ENCODE measurements at places on chromosomes 1 and 21.
A peak's percentile ranks its signal among the peaks of the same experiment; 100 is the strongest.

- peak; percentile 78 for DNase-seq
These were observed 21.3 kb downstream of the RAB3B start for GRCh38 chr1:51969038-51969705.

- no peak for DNase-seq
These were observed 44.4 kb upstream of the SCCPDH start for GRCh38 chr1:246679794-246680177.

DNA sequence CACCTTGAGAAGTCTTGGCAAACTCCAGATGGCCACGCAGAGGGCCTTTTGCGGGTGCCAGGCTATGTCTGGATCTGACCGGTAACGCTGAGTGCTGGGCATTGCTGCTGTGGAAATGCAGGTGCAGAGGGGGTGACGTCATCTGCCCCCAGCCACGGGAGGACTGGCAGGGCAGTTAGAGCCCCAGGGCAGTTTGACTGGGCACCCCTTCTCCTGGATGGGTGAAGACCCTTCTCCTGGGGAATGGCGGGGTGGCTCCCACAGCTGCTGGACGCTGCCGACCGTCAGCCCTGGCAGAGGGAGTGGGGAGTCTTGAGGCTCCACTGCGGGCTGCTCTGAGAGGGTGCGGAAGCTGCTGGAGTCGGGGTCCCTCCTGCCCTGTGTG lies 12.6 kb upstream of the EDN2 start:
- no peak for DNase-seq

DNA sequence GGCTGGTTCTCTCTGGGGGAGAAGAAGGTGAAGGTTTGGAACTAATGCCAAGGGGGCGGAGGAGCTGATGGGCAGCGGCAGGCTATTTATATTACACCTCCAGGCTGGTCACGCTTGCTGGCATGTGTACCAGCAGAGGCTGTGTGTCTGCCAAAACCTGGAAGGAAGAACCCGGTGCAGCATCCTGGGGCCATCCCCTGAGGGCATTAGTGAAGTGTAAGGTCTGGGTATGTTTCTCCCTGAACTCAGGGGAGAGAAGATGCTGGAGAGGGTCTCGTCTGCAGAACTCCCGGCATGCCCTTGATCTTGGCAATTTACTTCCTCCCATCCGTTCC lies 5.3 kb downstream of the DISP3 start:
- no peak for DNase-seq

- no peak for DNase-seq
These were observed 131.2 kb upstream of the FAM78B start for GRCh38 chr1:166297993-166298392.

- DNase-seq, result no peak
These were observed 3.5 kb downstream of the PPP1R15B start for GRCh38 chr1:204408074-204408507.

GRCh38 chr1:53541761-53542550 lies 82.8 kb downstream of the DMRTB1 start:
- peak; percentile 22 for DNase-seq

GRCh38 chr1:205849619-205850355 lies at the start of gene PM20D1:
Gene PM20D1 (minus strand): TSS chr1:205850132. CDS start chr1:205850072, 60 bp downstream.
- DNase-seq, result no peak

- DNase-seq, result no peak
These were observed 90.7 kb upstream of the ETS2 start for GRCh38 chr21:38714999-38715398.

DNA sequence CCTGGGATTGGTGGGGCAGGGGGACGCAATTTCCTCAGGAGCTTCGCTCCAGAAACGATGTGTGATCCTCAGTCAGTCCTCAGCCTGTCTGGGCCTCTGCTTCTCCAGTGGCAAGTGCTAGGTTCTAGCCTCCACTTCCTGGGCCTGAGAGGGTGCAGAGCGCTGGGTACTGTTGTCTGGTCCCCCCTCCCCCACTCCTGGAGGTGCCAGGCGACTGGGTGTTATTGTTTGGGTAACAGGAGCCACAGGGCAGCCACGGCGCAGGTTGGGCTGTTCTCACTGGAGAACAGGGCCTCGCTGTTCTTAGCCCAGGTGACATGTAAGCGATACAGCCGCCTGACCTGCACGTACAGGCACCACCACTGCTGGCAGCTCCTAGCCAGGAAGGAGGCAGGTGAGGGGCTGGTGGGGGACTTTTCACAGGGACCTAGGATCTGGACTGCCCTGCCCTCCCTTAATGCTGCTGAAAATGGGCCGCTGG lies 2.1 kb downstream of the RPS6KA1 start:
- no peak for DNase-seq

DNA sequence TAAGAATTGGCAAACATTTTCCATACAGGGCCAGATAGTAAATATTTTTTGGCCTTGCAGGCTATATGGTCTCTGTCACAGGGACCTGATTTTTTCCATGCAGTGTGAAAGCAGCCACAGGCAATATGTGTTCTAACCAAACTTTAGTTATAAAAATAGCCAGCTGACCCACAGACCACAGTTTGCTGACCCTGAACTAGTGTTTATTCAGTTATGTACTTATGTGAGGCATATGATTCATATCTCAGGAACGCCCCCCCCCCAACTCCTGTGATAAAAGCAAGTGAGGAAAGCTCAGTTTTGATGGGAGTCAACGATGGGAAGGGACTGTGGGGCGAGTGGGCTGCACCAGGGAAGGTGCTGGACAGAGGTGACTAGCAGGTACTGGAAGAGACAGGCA lies 80.1 kb downstream of the HMGB4 start:
- DNase-seq, result no peak

DNA sequence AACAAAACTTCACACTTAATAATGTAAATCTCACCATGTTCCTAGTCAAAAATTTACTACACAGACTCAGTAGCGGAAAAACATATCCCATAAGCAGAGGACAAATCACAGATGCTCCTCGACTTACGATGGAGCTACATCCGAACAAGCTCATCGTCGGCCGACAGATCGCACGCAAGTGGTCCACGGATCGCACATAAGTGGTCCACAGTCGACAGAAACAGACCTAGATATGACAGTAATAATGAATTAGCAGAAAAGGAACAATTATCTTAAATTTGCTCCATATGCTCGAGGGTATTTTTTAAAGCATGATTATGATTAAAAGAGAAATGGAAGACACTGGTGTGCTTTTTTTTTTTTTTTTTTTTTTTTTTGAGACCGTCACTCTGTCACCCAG lies 36.3 kb downstream of the WDR4 start:
- DNase-seq, result no peak

- DNase-seq, result no peak
These were observed 296.8 kb downstream of the TPR start for GRCh38 chr1:186078245-186078644.

- no peak for DNase-seq
These were observed 4.2 kb downstream of the TFAP2E start for GRCh38 chr1:35577071-35577998.

GRCh38 chr1:228016181-228016510 lies 9.3 kb downstream of the WNT3A start:
- no peak for DNase-seq

DNA sequence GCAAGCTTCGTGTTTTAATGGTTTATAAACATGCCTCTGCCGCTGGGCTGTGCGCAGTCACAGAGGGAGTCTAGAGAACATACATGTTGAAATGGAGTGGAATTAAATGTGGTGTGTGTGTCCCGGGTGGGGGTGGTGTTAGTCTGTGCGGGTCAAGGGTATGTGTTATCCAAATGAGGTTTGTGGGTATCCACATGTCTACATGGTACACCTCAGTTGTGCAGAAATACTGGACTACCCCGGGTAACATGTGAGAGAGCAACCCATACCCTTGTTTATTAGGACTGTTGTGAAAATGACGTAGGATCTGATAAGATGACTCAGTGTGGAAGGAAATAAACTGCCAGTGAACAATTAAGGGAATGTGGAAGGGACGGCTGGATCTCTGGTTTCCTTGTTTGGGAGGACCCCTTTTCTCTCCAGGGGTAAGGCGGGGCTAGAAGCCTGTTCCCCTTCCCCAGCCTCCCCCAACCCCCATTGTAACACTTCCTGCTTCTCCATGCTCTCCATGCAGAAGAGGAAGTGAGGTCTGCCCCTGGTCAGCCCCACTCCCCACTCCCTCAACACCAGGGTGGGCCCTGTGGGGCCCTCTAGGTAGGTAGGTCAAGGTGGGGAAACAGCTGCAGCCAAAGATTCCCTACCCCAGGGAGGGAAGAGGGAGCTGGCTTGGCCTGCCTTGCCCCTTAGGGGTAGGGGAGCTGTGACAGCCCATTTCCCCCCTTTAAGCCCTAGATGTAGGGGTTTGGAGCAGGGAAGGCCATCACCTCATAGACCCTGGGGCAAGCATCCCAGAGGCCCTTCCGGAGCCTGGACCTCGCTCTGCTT lies 690 bp downstream of the EPS8L3 start:
- DNase-seq, result no peak

DNA sequence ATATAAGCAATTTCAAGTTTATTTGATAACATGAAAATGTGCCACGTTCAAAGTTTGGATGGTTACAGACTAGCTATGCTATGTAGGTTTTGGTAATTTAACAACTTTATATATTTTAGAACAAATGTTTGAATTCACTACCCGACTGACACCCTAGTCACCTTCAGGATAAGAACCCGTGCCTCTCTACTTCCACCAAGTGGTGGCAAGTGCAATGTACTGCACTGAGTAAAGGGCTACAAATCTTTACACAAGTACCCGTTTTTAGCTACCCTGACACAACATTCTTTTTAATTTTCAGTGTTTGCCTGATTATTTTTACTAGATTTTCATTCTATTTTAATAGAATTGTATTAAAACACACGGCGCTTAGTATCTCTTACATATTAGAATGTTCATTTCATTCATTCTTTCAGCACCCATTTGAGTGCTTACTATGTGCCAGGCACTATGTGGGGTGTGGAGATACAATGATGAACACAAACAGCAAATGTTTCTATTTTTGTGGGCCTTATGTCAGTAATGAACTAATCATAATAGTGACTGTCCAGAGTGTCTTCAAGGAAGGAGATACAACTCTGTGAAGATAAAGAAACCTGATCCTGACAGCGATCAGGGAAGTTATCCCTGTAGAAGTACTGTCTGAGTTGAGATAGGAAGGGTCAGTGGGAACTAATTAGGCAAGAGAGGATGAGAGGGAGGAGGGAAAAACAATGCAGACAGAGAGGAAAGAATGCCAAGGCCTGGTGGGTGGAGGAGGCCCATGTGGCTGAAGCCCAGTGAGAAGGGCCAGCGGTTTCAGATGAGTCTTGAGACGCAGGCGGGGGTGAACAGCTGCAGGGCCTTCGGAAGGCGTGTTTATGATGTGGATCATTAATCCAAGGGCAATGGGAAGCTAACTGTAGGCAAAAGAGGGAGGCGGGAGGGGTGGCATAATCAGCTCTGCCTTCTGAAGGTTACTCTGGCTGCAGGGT lies 3.8 kb downstream of the LCA5L start:
- DNase-seq, result no peak

DNA sequence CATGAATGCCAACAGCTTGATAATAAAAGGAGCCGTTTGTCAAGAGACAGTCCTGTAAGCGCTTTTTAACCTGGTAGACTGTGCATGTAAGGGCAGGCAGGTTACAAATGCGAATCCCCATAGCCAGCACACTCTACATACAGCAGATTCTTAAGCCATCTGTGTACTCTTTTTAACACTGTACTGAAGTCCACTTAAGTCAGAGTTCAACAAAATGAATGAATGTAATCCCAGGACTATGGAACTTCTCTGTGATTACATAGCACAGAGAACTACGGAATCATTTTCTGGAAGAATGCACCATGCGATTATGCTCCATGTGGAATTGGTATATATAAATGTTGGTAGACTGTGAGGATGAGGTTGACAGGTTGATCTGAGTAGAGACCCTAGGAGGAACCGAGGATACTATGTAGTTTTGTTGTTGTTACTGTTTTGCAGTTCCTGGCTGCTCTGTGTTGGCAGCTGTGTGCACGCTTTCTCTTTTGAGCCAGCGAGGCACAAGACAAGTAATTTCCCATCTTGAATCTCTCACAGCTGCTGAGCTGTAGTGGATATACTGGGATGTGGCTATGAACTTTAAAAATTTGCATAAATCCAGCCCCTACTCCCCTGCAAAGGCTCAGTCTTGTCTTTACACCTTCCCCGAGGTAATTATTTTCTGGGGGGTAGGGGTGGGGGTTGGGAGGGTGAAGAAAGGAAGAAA lies 21.9 kb downstream of the LRRC8D start:
- DNase-seq, result peak; percentile 57

GRCh38 chr21:27840262-27840661 lies 873.4 kb upstream of the ADAMTS5 start:
- DNase-seq, result no peak

DNA sequence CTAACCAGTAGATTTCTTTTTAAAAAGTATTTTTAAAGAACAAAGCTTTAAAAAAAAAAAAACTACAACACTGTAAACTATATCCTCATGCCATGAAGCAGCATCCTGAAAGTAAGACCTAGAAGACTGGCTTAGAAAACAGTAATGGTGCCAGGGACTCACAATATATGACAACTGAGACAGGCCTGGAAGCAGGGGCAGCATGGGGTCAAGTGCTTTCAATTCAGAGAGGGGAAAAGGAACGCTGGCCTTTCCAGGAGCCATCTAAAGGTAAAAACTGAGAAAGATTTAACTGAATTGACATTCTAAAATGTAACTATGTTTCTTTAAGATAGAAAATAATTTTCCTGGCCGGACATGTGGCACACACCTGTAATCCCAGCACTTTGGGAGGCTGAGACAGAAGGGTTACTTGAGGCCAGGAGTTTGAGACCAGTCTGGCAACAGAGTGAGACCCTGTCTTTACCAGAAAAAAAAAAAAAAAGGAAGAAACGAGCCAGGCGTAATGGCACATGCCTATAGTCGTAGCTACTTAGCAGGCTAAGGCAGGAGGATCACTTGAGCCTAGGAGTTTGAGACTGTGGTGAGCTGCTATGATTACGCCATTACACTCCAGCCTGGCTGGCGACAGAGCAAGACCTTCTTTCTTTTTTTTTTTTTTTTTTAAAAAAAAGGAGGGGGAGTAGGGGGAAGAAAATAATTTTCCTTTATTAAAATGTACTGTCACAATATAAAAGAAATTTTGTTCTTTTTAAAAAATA lies 54.1 kb downstream of the SLC35D1 start:
- DNase-seq, result no peak

- no peak for DNase-seq
These were observed 27.1 kb downstream of the NEK2 start for GRCh38 chr1:211648336-211648735.

- DNase-seq, result peak; percentile 74
These were observed 193.3 kb upstream of the SNX7 start for GRCh38 chr1:98468111-98468717.

GRCh38 chr1:244280859-244281258 lies 170.8 kb downstream of the ADSS2 start:
- DNase-seq, result no peak

- no peak for DNase-seq
These were observed 36.7 kb downstream of the RRP1 start for GRCh38 chr21:43825936-43826622.

GRCh38 chr21:39675590-39675989 lies 62.9 kb downstream of the B3GALT5 start:
- no peak for DNase-seq

GRCh38 chr1:1534401-1535154 lies 5.8 kb downstream of the TMEM240 start:
- no peak for DNase-seq

- no peak for DNase-seq
These were observed 54.2 kb downstream of the PBX1 start for GRCh38 chr1:164613176-164613575.
